Activated CD4-positive, alpha-beta T cell treated with anti-CD3 and anti-CD28 coated beads for 36 hours (primary cell): ENCODE measurements at places on chromosomes 13 and 19. TPM values are rescaled to one million over a fixed set of nuclear protein-coding genes. Genes with fewer than 3 reads are reported as not detected.
A peak's percentile ranks its signal among the peaks of the same experiment; 100 is the strongest.

CACNG8 gene
- total RNA-seq: not detected

DNA sequence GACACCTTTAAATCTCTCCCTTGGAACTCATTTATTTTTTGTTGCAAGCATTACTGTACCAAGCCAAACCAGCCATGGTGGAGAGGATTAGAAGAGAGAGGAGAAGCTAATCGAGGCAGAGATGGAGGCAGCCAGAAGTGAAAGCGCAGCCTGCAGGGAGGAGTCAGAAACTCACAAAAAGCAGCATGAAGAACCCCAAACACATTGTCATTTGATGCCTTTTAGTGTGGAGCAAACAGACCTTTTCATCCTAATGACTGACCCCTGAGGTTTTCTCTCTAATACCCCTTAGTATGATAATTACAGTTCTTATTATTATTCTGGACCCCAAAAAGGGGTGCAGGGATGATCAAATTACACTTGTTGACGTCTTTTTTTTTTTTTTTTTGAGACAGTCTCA is 62.5 kb downstream of the TNFRSF19 start:
- H3K4me3 ChIP-seq: no peak overlapping the region
- H3K27me3 ChIP-seq: no peaks in the 10 kb centered on the region
- H3K4me1 ChIP-seq: no peaks in the 10 kb centered on the region
- no peaks in the 10 kb centered on the region for H3K36me3 ChIP-seq
- no peak for DNase-seq

MISP3 gene
- 1.1 TPM for total RNA-seq

DNA sequence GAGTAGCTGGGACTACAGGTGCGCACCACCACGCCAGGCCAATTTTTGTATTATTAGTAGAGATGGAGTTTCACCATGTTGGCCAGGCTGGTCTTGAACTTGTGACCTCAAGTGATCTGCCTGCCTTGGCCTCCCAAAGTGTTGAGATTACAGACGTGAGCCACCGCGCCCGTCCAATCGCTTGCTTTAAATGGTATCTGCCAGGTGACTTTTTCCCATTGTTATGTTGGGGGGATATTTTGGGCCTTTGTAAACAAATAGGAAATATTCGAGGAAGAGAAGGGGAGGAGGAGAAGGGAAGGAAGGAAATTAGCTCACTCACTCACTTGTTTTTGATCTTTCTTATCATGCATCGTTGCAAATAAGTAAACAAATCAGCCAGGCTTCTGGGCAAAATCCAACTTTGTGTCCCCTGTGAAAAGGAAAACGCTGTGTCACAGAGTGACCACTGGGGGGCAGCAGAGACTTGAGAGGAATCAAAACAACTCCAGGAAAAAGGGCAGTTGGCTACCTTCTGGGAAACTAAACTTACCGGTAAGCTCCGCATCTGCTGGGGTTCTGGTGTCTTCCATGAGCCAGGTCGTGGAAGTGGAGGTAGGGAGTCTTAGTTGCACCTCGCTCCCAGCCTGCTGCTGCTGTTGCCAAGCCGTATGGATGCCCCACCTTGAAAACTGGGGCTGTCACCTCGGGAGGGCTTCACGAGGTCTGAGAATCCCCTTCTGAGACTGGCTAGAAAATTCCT is 9.3 kb upstream of the RANBP3 start:
- H3K4me1 ChIP-seq: peaks cover 29% of the 10 kb centered on the region
- no peak overlapping the region for H3K27ac ChIP-seq
- DNase-seq: peak; percentile 84
- no peaks in the 10 kb centered on the region for H3K27me3 ChIP-seq
- no peaks in the 10 kb centered on the region for H3K36me3 ChIP-seq

TYK2 gene
- 151 TPM for total RNA-seq
